Activated T-cell treated with anti-CD3 and anti-CD28 coated beads, Interleukin-2, amount 50 U/mL, for 24 hours (primary cell): ENCODE measurements at places on chromosomes 2 and 18.

DNA sequence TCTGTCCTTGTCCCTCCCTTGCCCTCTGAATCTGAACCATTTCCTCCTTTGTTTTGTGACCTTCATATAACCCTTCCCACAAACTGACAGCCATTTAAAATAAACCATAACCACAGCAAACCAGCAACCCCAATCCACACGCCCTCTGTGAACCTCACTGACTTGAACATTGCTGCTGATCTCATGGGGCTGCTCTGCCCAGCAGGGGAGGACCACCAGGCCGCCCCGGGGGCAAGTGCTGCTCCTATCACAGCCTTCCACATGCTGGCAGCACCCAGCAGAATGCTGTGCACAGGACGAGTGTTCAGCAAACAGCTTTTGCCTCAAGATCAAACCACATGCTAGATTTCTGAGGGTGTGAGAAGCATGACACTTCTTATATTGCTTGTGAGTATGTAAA lies 73.9 kb upstream of the UXS1 start:
- DNase-seq: no peak

- DNase-seq: no peak
Measured at GRCh38 chr2:179995741-179996515, 11.2 kb downstream of the CWC22 start.

- no peak for DNase-seq
Measured at GRCh38 chr18:56487801-56488200, 150.6 kb downstream of the TXNL1 start.

GRCh38 chr2:24210106-24210455 lies 35.2 kb downstream of the FAM228A start:
- no peak for DNase-seq

- DNase-seq: no peak
Measured at GRCh38 chr2:163812926-163813520, 77.2 kb upstream of the FIGN start.

DNA sequence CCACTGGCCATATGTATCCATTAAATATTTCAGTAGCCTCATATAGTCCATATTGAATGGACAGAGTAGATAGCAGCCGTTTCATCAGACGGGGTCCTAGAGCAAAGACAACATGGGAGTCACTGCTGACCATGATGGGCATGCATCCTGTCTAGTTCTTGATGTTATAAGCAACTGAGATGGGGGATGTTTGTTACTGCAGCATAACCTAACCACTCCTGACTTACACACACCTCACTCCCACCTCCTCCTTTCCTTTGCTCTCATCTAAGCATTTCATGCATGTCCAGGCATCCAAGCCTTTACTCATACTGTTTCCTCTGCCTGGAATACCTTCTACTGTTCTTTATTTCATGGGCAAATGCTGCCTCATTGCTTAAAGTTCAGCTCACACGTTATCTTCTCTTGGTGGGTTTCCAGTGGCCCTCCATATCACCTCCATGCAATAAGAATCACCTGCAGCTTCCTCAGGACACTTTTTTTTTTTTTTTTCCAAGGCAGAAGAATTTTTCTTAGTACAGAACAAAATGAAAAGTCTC lies 87.8 kb downstream of the DDX1 start:
- no peak for DNase-seq
